Putamen (tissue), 1 donor: ENCODE measurements at places on chromosomes 12 and 14.
A peak's percentile ranks its signal among the peaks of the same experiment; 100 is the strongest.

- DNase-seq = no peak
These were observed 23.9 kb downstream of the ANAPC7 start for GRCh38 chr12:110379631-110380030.

DNA sequence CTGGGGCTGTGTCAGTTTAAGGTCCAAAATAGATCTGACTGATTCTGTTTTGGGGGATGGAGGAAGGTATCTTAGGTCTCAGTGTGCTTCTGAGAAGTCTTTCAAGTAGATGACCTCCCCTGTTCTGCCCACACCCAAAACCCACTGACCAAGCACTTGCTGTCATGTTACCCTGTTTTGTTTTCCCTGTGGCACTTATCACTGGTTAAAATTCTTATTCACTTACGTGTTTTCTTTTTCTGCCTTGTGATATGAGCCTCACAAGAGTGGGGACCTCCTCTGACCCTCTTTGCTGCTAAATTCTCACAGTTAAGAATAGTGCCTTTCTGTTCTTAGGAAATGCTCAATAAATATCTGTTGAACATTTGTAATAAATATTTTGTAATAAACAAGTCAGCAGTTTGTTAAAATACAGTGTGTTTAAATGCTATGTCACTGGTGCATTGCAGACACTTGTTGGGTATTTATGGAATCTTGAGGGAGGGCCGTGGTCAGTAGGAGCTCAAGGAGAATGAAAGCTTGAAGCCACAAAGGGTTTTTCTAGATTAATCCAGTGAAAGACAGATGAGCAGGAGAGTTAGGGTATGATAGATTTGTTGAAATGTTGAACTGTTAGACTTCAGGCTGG, 20.9 kb downstream of the PLEKHA5 start:
- DNase-seq = no peak

DNA sequence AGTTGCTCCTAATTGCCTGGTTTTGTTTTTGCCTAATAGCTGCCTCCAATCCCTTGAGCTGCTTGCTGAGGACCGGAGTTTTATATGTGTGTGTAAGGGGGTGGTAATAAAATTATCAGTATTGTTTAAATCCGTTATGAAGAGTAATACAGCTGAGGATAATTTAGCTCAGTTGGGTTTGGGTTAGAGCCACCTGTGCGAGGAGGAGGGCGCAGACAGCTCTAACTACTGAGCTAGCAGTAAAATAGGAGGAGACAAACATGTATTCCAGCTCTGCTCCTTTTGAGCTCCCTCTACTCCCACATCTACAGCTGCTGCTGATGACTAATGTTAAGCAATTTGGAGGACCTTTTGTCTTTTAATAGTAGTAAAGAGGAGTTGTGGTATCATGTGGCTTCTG, 61.5 kb downstream of the SPATS2 start:
- peak; percentile 79 for DNase-seq

- no peak for DNase-seq
These were observed 1.6 kb downstream of the FRS2 start for GRCh38 chr12:69471667-69472385.

- DNase-seq = peak; percentile 85
These were observed 4.5 kb upstream of the IRF2BPL start for GRCh38 chr14:77032844-77033621.
